IPS DF 6.9 (cell line): ENCODE measurements at places on chromosomes 3 and 15.

DNA sequence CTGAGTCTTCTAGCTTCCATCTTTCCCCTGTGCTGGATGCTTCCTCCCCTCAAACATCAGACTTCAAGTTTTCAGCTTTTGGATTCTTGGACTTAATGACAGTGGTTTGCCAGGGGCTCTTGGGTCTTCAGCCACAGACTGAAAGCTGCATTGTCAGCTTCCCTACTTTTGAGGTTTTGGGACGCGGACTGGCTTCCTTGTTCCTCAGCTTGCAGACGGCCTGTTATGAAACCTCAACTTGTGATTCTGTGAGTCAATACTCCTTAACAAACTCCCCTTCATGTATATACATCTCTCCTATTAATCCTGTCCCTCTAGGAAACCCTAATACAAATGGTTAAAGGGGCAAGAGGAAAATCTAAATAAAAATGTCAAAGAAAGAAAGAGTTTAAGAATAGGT lies 100.1 kb downstream of the ABI3BP start:
- no peak for DNase-seq

- no peak for DNase-seq
These were observed 47.0 kb downstream of the RPLP1 start for GRCh38 chr15:69499521-69500211.

DNA sequence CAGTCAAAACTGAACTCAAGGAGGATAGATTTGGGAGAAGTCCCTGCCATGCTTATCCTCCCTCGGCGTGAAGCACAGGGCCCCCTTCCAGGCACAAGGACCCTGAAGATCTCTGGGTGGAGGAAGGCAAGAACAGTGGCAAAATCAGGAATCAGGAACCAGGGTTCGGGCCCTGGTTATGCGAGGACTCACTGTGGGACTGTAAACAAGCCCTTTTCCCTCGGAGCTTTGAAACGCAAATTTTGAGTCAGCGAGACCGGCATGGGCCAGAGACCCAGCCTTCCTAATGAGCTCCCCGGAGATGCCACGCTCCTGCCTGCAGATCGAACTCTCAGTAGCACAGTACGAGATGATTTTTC lies 70.1 kb downstream of the SLC12A8 start:
- no peak for DNase-seq

- DNase-seq, result no peak
These were observed 387.6 kb upstream of the CBLB start for GRCh38 chr3:106256249-106256957.

- DNase-seq, result no peak
These were observed 533 bp upstream of the SMAD3 start for GRCh38 chr15:67064607-67065530.

- no peak for DNase-seq
These were observed 3.6 kb downstream of the POU1F1 start for GRCh38 chr3:87272718-87273341.

- DNase-seq, result no peak
These were observed 110.9 kb downstream of the ASB7 start for GRCh38 chr15:100713163-100713867.

GRCh38 chr3:42042747-42043098 lies 48.4 kb upstream of the TRAK1 start:
- DNase-seq, result no peak

GRCh38 chr3:171428321-171428787 lies 31.9 kb downstream of the TNIK start:
- DNase-seq, result peak; percentile 33

DNA sequence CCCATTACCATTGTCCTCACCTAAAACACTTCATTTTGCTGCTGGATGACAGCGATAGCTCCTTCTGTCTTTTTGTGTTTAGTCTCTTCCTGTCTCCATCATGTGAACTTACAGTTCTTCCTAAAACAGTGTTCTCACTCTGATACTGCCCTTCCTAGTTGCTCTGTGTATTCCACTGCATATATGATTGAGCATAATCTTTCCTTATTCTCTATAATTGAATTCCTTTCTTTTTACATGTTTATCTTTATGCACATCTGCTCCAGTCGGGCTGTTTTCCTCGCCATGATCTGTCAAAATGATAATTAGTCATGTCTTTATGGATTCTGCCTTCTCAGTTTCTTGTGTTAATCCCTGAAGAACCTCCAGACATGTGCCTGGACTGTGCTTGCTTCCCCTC lies 405.1 kb upstream of the SEMA6D start:
- DNase-seq, result no peak

DNA sequence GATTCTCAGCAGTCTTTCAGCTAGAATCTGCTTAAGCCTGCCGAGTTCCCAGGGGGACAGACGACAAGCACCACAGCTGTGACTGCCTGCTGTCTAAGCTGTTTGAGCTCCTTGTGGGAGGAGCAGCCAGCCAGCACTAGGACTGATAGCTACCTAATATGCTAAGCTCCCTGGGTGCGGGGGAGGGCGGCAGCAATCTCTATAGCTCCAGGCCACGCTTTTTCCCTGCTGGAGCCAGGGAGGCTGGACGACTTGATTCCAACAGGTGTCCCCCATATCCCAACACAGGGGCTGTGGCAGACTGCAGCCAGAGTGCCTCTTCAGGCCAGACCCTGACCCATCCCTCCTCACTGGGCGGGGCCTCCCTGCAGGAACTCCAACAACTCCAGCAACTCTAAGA lies 134.1 kb upstream of the ARPP21 start:
- DNase-seq, result peak; percentile 45

- DNase-seq, result no peak
These were observed 244.1 kb upstream of the PDZRN3 start for GRCh38 chr3:73868688-73869315.

DNA sequence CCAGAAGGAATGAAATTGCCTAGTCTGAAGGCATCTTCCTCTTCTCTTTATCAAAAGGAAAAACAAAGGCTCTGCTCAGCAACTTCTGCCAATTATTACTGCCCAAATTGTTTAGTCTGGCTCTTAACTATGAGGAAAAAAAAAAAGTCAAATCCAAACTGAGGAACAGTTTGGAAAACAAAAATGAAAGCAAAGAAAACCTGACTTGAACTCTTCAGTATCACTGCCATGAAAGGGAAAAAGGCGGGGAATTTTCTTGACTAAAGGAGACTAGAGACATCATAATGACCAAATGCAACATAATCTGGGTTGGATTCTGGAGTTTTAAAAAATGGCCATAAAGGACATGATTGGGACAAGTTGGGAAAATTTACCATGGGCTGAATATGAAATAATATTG lies 156.3 kb downstream of the STT3B start:
- DNase-seq, result no peak

DNA sequence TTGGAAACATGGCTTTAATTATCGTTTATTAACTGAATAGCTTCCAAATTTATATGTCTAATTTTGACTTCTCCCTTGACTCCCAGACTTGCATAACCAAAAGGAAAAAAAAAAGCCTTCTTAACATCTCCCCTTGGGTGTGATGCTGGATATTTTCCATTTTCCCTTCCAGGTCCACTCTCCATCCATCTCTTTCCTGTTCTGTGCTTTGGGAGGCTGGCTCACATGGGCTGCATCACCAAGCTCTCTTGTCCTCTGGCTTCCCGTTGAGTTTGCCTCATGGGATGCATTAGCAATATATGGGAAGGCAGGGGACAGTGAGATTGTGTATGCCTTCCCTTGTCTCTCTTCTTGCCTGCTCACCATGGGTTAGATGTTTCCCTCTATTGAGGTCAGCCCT lies 77.8 kb upstream of the FAM98B start:
- DNase-seq, result no peak

DNA sequence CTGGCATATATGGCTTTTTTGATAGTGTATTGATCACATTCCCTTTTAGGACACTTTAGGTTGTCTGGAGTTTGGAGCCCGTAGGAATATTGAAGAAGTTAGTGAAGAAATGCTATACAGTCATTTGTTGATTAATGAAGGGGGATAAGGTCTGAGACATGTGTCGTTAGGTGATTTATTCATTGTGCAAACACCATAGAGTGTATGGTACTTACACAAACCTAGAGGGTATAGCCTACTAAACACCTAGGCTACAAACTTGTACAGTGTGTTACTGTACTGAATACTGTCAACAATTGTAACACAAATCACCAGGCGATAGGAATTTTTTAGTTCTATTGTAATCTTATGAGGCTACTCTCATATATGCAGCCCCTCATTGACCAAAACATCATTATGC lies 3.3 kb downstream of the TPM1 start:
- DNase-seq, result no peak

DNA sequence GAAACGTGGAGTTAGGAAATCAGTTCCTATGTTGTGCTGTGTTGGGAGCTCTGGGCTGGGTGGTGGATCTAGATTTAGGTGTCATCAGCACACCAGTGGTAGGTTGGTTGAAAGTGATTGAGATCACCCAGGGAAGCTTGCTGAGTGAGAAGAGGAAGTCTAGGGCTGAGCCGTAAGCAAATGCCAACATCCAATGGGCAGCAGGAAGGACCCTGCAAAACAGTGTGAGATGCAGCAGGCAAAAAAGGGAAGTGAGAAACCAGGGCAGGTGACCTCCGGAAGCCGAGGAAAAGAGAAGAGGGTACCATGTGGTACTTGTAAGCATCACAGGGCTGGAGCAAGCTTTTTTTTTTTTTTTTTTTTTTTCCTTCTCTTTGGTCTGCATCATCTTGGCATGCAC lies 15.9 kb upstream of the COPG1 start:
- no peak for DNase-seq

DNA sequence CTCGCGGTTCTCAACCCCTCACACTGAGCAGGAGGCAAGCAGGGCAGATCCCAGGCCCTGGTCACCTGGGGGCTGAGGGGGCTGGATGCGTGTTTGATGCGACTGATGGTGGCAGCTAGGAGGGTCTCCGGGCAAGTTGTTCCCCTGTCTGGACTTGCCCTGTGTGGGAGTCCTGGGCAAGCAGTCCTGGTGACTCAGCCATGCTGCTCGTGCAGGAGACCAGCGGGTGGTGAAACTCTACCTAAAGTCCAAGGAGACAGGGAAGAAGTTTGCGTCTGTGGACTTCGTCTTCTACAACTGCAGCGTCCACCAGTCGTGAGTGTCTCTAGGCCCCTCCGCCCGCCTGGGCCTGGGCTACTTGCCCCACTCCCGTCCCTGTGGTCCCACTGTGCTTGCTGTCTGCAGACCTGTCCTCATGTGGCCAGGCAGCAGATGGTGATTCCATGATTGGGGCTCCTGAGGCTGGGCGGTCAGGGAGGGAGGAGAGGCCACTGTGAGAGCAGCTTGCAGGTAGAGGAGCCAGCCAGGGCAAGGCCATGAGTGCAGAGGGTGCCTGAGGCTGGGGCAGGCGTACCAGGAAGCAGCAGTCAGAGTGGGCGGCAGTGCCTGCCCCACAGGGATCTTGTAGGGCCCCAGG lies 23.1 kb downstream of the PLXNA1 start:
- no peak for DNase-seq

DNA sequence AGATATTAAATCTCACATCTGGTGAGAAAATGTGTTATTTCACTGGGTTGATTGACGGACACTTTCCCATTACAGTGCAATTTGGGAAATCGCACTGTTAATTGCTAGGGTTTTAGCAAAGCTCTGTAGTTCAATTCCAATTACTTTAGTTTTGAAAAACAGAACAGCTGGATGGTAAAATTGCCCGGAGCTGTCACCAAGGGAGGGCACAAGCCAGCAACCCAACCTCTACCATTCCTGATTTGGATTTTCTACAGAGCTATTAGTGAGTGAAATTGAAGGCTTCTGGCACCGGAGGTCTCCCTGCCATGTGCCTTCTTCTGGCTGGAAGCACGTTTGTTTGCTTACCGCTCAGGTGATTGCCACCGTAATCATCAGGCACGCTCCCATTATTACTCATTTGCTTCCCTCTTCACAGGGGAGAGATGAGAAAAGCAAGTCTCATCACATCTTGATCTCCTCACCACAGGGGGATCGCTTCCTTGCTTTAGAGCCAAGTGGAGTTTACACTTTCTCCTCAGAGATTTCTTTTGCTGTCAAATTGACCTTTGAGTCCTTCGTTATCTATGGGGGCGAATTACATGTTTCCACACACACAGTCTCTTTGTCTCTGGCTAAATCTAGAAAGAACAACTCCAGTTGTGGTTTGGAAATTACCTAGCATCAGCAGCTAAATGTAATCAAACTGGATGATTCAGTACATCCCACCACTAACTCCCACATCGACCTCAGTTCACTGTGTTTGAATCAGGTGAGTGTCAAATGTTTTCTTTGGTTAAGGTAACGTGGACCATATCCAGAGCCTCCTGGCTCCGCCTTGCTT lies 421.7 kb upstream of the GOLIM4 start:
- DNase-seq, result no peak

DNA sequence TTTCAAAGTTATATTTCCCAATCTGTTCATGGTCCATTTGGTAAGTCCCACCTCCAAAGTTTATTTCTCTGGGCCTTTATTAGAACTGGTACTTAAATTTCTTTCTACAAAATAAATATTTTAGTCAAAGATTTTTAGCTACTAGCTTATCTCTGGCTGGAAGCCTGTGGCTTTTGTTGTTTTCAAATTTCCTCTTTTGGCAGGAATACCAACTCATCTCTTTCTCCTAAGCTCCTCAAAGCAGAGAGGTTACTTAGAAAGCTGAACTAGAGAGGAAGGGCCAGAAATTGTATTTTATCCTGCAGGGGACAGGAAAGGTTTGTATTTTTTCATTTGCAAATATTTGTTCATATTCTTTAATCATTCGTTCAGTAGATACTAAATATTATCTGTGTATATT lies 227.8 kb downstream of the TBL1XR1 start:
- DNase-seq, result no peak

GRCh38 chr15:99335508-99335907 lies 84.2 kb downstream of the LRRC28 start:
- no peak for DNase-seq

- no peak for DNase-seq
These were observed at the start of gene PHLDB2 for GRCh38 chr3:111859061-111859973. TSS of gene PHLDB2 (plus strand) at chr3:111859265. CDS start at chr3:111884078, 24,813 bp downstream.

- DNase-seq, result no peak
These were observed 26.5 kb upstream of the XXYLT1 start for GRCh38 chr3:195297446-195297845.

- DNase-seq, result no peak
These were observed 324.6 kb downstream of the MAGI1 start for GRCh38 chr3:65714134-65714533.

DNA sequence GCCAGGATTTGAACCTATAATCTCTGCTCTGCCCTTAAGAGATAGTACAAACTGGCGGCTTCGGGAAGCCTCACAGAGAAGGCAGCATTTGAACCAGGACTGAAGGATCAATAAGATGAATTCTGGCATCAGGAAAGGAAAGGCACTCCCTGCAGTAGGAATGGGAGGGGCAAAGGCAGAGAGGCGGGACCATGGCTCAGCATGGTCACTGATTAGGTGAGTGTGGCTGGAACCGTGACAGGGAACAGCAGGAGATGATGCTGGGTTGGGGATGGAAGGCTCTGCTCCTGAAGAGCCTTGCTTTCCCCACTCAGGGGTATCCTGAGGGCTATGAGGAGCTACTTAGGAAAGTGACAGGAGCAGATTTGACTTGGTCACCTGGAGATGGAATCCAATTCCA lies 158.5 kb downstream of the FEZF2 start:
- no peak for DNase-seq
